ENCODE measurements at places on chromosomes 2 and 18. TPM values are rescaled to one million over a fixed set of nuclear protein-coding genes. Genes with fewer than 3 reads are reported as not detected.

Gene ADAM23
- total RNA-seq, result 58.9 TPM

- no peak for DNase-seq
Observed at GRCh38 chr2:145569108-145569507, 1049.2 kb upstream of the ZEB2 start.

DNA sequence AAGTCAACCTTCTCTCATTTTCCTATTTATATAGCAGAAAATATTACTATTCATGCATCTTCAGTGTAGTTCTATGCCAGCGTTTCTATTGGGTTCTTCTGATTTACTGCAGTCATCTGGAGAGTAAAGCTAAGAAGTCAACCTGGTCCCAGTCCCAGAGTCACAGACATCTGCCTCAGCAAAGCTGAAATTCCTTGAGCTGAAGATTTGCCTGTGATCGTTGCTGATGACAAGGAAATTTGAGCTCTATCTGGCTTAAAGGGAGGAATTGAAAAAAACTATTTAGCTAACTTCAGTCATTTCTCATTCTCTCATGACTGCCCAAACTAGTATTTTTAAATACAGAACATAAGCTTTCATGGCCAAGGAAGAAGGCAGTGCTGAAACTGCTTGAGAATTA is 45.7 kb downstream of the RND3 start:
- DNase-seq, result no peak

GRCh38 chr2:57510704-57511103 is 535.9 kb upstream of the VRK2 start:
- DNase-seq, result no peak

DNA sequence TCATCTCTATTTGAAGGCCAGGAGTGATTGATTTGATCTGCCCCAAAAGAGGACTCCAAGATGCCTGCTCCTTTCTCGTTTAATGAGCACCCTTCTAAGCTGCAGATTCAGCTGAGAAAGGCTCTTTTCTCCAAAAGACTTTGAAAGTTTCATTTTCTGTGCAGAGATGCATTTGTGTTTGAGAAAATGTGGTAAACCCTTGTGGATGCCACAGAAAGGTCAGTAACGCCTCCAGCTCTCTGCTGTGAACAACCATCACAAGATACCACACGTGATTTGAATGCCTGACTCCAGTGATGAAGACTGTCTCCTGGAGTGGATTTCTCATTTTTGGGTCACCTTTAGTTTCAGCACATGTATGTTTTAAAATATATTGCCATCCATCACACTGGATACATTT is 35.0 kb upstream of the CCDC85A start:
- DNase-seq, result no peak

Gene RAX
- total RNA-seq, result not detected

DNA sequence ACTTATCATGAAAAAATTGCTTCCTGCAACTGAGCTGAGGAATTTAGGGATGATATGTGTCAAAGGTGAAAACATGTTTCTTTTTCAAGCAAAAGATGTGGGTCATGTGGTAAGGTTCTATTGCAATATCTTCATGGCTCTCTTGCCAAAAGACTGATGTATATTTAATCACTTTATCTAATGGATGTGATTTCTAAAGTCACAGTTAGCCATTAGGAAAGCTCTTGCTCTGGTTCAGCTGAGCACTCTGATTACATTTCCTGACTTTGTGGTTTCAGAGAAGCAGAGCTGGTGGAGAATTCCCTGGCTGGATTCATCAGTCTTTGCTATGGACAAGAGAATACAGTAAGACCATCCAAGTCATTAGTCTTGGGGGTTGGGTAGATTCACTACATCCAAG is 24.4 kb downstream of the SCN9A start:
- no peak for DNase-seq

DNA sequence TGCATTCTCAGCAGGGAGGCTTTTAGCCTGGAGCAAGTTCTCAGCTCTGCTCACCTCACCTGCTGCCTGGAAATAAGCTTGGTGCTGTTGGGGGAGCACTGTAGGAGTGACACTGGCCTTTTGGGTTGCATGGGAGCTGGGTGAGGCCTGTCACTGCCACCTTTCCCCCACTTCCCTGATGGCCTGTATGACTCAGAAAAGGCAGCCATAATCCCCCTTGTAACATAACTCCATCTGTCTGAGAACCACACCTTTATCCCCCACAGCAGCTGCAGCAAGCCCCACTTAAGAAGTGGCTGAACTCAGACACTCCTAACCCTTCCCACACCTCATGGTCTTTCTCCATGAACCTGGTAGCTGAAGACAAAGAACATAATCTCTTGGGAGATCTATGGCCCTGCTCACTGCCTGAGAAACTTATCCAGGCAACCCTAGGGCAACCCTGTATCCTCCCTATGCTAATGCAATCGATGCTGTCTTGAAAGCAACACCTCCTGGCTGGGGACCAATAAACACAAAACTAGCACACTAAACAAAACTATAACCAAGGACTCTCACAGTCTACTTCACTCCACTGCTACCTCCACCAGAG is 258.9 kb upstream of the OSR1 start:
- DNase-seq, result no peak

GRCh38 chr2:234630801-234631261 is 133.9 kb upstream of the ARL4C start:
- DNase-seq, result no peak

Gene SMAD7
- 14.0 TPM for total RNA-seq

Gene RIF1
- total RNA-seq, result 14.6 TPM

- no peak for DNase-seq
Observed at GRCh38 chr2:164145093-164145987, 409.5 kb upstream of the FIGN start.

Gene REG3A
- not detected for total RNA-seq

Gene SLC9A4
- not detected for total RNA-seq

GRCh38 chr2:71060871-71061270 is 7.6 kb upstream of the NAGK start:
- no peak for DNase-seq

DNA sequence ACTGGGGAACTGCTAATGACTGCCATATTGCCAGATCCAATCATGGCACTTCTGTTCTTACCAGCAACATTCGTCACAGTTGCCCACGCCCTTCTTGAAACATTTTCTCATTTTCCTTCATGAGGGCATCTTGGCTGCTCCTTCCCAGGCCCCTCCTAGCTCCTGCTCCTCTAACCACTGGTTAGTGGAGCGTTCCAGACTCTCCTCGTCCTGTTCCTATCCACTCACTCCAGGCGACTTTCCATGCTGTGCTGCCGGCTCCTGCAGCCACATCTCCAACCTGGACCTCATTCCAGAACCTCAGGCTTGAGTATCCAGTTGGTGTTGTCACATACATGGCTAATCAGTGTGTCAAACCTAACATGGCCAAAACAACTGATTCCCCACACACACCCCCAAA is 1.3 kb upstream of the ADI1 start:
- DNase-seq, result no peak

Gene FBXO15
- not detected for total RNA-seq

- DNase-seq, result no peak
Observed at GRCh38 chr2:160332318-160332717, 132.2 kb upstream of the ITGB6 start.

- no peak for DNase-seq
Observed at GRCh38 chr2:25567406-25567805, 106.0 kb downstream of the DTNB start.

DNA sequence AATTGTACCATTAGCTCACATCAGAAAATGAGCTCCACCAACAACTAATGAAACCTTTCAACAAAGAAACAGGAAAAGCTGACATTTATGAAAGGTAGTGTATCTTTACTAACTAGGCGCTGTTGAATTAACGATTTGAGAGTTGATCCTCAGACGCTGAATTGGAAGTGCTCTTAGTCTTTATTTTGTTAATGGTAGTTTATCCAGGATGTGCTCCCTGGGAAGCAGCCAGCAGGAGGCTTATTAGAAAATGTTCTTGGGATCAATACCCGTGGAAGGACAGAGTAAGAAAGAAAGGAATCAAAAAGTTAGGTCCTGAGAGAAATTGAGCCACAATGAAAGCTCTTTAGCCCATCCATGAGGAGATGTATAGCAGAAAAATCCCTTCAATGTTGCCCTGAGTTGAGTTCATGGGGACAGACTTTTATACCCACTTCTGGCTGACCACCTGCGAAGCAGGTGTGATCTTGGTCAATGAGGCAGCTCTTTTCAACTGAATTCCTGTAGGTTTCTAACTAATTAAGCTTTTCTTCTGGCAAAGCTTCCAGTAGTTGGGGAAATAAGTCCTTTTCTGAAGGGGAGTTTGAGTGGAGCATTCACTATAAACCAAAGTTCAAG is 492.6 kb upstream of the REG3G start:
- no peak for DNase-seq
